ENCODE measurements at places on chromosomes 16 and 17.

- DNase-seq = no peak
Measured at GRCh38 chr17:74647871-74648672, 24.5 kb upstream of the CD300E start.

GRCh38 chr16:50043358-50043757 lies 18.3 kb downstream of the CNEP1R1 start:
- DNase-seq = no peak

DNA sequence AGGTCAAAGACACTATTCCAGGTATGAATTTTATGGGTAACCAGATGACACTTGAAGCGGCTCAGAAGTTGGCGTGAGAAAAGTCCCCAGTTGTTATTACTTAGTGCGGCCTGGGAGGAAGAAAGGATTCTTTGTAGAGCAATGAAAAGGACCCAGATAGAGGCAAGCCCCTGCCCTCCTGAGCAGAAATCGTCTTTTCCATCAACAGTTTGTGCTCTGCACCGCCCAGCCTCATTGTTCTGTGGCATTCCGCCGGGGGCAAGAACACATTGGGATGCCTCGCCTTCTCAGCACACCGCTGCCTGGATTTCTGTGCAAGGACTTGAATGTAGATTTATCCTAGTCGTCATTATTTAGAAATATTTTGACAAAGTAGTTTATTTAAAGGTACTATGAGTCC lies 32.7 kb upstream of the CRHR1 start:
- no peak for DNase-seq

DNA sequence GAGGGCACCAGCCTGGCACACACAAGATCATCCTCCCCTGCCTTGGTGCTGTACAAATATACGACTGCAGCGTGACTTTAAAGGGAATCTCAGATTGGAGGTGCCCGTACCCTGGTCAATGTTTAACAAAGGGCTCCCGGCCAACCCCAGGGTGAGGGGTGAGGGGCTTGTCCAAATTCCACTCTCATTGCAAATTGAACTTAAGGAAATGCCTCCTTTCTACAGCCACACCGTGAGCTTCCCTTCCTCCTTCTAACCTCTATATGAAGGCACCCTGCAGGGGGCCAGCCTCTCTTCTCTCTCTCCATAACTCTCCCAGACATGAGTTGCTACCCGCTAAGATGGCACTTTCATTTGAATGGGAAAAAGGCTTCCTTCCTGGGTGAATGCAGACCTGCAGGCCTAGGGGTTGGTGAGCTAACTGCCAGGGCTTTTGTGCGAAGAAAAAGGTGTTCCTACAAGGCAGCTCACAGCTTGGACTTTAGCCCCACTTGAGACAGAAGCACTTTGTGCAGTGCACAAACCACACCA lies 76.6 kb downstream of the IRF8 start:
- no peak for DNase-seq

DNA sequence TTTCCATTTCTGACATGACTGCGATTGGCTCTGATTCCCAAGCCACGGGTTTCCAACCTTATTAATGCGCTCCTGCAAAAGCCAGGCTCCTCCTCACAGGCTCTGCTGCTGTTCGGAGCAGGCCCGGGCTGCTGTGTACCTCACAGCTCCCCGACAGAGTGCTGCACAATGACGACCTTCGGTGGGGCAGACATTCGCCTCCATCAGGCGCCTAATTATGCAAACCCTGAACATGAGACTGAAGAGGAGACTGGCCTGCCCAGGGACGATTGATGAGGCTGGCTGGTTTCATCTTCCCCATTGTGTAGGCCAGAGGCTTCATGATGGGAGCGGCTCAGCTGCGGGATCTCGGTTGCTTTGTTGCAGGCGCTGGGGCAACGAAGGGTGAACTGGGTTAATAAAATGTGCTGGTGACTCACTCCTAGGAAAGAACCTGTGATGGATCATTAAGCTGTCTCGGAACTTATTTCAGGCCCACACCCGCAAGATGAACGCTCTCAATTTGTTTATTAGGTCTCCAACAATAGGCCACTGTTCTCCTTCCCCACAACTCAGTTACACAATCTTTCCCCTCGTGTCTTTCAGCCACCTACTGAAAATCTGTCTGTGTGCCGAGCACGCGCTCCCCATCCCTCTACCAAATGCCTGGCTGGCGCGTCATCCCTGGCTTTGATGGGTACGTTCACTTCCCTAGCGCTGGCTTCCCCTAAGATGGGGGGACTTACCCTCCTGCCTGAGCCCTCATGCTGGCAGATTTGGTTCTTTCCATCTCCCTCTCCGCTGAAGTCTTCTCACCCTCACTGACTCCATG lies 27.2 kb upstream of the TOB1 start:
- no peak for DNase-seq

DNA sequence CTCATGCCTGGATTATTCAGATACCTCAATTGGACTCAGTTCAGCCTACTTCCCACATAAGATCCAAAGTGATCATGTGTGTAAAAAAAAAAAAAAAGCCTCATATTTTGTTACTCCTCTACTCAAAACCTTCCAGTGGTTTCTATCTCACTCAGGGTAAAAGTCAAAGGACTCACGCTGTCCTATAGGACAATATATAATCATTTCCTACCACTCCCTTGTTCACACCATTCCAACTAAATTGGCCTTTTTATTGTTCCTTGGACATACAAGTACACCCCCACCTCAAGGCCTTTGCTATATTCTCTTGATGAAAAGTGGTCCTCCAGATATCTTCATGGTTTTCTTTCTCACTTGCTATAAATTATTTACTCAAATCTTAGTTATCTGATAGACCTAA lies 99.2 kb downstream of the USP32 start:
- DNase-seq = no peak

DNA sequence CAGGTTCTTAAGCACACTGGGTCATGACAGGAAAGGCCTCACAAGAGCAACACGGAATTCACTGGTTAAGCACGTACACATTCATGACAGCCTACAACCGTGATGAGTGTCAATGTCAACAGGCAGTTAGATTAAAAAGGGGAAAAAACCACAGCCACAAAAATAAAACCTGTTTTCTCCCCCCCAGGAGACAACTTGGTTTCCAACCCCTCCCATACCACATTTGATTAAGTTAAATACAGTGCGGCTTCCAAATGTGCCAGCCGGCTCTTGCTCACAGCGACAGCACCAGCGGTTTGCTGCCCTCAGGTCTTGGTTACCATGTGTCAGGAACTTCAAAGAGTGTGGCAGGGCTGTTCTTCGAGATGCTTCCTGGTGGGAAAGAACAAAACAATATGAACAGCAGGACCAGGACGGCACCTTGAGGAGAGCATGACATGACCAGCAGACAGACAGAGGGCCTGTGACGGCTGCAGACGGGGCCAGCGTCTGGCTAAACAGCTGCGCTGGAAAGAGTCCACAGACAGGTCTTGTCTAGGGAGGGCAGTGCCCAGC lies 193.6 kb downstream of the PARN start:
- no peak for DNase-seq

DNA sequence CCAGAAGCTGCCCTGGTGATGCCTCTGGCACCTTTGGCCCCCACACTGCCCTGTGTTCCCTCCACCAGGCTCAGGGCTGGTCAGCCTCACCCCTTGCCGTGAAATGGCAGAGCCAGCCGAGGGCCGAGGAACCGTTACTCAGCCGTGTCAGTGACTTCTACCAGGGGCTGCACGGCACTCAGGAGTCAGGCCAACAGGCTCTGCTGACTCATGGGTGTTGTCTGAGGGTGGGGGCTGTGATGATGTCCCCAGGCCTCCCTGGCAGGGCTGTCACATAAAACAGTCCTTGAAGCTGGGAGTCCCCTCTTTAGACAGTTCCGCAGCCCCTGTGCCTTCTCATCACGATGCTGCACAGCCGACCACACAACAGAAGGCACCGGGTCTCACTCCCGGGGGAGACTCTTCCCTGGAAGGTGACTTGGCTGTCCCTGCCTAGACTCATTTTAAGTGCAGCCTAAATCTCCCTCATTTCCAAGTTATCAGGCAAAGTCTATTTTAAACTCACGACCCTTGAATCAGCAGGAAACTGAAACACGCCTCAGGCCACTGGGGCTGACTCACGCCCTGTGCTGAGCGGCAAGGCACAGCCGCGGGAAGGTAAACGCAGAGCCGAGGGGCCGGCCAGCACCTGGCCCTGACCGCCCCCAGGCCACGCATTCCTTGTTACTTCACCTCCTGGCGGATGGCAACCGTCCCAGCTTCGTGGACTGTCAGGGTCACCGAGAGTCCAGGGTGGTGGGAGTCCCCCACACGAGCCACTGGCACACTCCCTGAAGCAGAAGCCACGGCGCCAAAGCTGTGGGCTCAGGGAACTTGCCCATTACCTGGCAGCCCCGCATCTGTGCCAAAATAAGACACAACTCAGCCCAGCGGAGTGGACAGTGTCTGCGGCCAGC lies 102.6 kb downstream of the ZNF778 start:
- DNase-seq = peak; percentile 69

GRCh38 chr16:12235110-12235509 lies 258.6 kb downstream of the SNX29 start:
- no peak for DNase-seq

DNA sequence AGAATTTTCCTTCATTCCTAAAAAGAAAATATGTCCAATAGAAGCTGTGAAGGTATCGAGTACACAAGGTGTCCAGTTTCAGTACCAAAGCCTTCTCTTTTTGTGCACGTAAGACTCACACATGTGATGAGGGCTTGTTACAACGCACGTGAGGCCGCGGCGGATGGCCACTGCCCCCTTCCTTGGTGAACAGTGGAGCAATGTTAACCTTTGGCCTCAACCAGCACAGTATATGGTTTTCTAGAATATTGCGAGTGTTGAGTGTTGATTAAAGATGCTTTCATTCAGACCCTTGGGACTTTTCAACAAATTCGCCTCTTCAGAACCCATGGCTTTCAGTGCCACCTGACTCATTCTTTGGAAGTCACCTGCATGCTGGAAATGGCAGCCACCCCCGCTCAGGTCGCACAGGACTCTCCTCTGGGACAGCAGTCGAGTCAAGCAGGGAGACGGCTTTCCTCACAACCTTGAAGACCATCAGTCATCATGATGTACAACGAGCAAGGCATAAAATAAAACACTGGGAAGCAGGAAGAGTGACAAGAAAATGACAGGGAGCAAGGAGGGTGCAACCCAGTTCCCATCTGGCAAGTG lies 14.5 kb downstream of the MAP1LC3B start:
- no peak for DNase-seq

GRCh38 chr17:66085221-66085620 lies 106.7 kb downstream of the CEP112 start:
- DNase-seq = no peak

- DNase-seq = no peak
Measured at GRCh38 chr16:23771642-23772041, 16.8 kb downstream of the CHP2 start.

- DNase-seq = no peak
Measured at GRCh38 chr16:85248342-85248741, 136.1 kb upstream of the CIBAR2 start.

GRCh38 chr16:84836234-84836647 lies 16.5 kb downstream of the CRISPLD2 start:
- DNase-seq = no peak

- no peak for DNase-seq
Measured at GRCh38 chr16:17002565-17002964, 468.2 kb downstream of the XYLT1 start.

- no peak for DNase-seq
Measured at GRCh38 chr16:74605746-74606520, 981 bp downstream of the GLG1 start.

- DNase-seq = no peak
Measured at GRCh38 chr16:1791943-1792812, 1.3 kb downstream of the IGFALS start.

DNA sequence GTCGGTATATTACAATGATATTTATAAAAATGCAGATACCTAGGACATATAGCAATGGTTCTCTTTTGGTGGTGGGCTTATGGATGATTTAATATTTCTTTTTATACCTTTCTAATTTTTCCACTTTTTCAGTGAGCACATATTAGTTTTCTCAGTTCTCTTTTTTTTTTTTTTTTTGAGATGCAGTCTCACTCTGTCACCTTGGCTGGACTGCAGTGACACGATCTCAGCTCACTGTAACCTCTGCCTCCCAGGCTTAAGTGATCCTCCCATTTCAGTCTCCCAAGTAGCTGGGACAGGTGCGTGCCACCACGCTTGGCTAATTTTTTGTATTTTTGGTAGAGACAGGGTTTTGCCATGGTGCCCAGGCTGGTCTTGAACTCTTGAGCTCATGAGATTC lies 15.1 kb downstream of the MAP3K14 start:
- DNase-seq = no peak

GRCh38 chr17:61316633-61317032 lies 83.0 kb upstream of the TBX2 start:
- DNase-seq = no peak

GRCh38 chr17:56173958-56174835 lies 20.9 kb downstream of the ANKFN1 start:
- no peak for DNase-seq

DNA sequence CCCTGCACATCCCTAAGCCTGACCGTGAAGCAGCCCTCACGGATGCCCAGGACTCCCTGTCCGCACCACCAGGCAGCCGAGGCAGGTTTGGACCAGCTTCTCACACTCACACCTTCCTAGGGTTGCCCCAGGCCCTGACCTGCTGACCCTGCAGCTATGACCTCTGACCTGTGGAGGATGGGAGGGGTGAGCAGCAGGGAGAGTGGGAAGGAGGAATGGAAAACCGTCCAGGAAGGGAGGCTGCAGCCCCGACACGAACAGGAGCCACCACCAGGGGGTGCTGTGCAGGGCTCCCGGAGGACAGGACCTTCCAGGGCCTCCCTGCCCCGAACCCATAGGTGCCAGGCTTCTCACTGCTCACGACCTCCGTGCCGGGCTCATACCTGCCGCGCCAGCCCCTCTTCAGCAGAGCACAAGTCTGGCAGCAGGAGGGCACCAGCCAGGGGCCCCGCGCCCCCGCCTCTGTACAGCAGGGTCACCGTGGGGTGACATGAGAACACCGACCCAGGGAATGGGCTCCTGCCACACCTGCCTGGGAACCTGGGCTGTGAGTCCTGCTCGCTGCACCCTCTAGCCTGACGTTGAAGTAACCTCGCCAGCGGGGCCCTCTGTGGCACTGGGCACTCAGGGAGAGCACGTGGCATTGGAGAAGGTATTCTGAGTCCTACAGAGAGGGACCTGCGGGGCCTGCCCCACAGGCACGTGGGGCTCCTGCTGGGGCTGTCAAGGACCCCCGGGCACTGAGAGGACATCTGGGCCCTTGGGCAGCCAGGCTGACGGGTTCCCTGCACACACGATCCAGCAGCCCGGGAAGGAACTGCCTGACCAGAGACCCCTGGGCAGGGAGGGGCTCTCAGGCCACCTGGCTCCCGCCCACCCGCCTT lies 37.6 kb downstream of the CTU2 start:
- peak; percentile 85 for DNase-seq

- no peak for DNase-seq
Measured at GRCh38 chr16:68994324-68994723, 111.1 kb upstream of the HAS3 start.

DNA sequence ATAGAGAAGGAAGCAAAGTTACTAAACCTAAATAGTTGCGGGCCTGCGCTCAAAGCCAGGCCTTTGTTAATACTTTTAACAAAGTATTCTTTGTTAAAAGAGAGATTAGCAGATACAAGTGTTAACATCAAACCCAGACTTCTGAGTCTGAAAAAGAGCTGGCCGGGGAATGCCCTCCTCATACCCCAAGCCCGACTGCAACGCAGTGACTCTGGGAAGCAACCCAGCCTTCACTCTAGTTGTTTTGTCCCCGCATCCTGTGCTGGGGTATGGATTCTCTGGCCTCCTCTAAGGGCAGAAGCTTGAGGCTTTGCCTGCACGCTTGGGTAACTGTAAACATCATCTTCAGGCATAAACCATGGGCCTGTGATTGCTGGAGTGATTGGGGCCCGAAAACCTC lies 48.3 kb downstream of the ADCY7 start:
- no peak for DNase-seq

- no peak for DNase-seq
Measured at GRCh38 chr16:11020792-11021551, 76.6 kb downstream of the CLEC16A start.

- no peak for DNase-seq
Measured at GRCh38 chr17:13480877-13481276, 120.9 kb downstream of the HS3ST3A1 start.

Data from activated CD4-positive, alpha-beta T cell treated with anti-CD3 and anti-CD28 coated beads, Interleukin-2, amount 50 U/mL, for 48 hours (primary cell).